ENCODE measurements at places on chromosomes 4 and X.

GRCh38 chr4:14926368-14926767, 75.9 kb upstream of the CPEB2 start:
- DNase-seq: no peak

GRCh38 chrX:49308604-49309269, 5.3 kb downstream of the GAGE10 start:
- DNase-seq: no peak

GRCh38 chr4:109169170-109169569, 133.3 kb downstream of the COL25A1 start:
- DNase-seq: no peak

GRCh38 chr4:165634766-165635165, 238.3 kb upstream of the TLL1 start:
- DNase-seq: no peak

GRCh38 chr4:139521754-139522401, 34.1 kb downstream of the SETD7 start:
- DNase-seq: no peak

- DNase-seq: no peak
Observed at GRCh38 chr4:16245241-16245640, 19.0 kb upstream of the TAPT1 start.

- DNase-seq: no peak
Observed at GRCh38 chr4:132982151-132982550, 166.9 kb upstream of the PCDH10 start.

DNA sequence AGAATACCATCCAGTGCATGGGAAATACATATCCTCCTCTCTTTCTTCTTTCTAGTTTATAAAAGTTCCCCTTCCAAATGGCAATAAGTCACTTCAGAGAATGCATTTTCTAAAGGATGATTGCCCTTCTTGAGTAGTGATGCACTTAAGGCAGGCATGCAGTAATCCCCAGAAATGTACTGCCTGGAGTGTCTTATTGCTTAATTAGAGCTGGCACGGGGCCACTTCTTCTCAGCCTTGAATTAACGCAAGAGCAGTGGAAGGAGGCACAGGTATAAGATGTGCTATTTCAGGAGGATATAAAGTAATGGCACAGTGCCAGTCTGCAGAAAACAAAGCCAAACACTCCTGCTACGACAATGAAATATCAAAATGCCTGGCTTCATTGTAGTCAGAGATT, 371.4 kb upstream of the FAM241A start:
- no peak for DNase-seq

DNA sequence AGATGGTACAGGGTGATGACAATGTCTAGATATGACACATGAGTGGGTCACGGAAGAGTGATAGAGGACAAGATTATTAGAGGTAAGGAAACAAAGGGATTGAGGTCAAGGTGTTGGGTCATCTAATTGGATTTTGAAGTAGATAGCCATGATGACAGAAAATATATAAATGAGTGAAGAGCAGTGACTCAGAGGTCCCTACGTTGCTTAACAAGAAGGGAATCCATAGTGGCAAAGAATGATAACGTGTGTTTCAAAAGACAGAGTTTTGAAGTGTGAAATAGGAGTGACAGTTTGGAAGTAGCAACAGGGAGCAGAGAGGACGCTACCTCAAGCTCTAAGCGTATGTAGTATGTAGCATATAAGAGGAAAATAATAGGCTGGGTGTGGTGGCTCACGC, 22.2 kb upstream of the CAMK2D start:
- DNase-seq: no peak

DNA sequence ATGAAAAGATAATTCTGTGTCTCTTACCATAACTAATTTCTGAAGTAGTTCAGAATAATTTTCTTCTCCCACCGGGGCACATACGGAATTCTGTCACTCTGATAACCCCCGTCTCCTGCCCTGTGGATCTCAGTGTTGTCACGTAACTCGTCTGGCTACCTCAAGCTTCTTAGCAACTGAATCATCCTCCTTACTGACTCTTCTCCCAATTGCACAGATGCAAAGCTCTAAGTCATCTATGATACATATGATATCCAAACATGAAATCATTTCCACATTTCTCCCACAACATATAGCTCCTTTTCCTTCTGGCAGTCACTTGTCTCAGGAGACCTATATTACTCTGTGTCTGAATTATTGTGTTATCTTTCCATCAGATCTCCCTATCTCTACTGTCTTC, 1043.1 kb upstream of the TENM3 start:
- no peak for DNase-seq

- no peak for DNase-seq
Observed at GRCh38 chrX:49844611-49845010, 15.5 kb downstream of the PAGE4 start.

DNA sequence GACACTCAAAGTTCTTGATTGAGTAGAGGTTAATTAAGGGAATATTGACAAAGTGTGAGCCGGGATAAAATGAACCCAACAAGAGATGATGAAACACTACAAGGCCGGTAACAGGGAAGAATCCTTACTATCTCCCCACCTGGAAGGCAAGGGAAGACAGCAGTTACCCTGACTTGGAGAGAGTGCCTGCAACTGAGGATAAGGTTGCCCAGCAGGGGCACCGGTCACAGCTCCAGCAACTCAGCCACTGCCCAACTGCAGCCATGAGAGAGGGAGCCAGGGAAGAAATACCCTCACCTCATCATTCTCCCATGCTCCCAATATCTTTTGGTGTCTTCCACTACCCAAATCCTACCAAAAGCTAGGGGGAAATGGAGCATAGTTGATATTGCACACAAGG, 212.7 kb downstream of the KCTD8 start:
- no peak for DNase-seq

DNA sequence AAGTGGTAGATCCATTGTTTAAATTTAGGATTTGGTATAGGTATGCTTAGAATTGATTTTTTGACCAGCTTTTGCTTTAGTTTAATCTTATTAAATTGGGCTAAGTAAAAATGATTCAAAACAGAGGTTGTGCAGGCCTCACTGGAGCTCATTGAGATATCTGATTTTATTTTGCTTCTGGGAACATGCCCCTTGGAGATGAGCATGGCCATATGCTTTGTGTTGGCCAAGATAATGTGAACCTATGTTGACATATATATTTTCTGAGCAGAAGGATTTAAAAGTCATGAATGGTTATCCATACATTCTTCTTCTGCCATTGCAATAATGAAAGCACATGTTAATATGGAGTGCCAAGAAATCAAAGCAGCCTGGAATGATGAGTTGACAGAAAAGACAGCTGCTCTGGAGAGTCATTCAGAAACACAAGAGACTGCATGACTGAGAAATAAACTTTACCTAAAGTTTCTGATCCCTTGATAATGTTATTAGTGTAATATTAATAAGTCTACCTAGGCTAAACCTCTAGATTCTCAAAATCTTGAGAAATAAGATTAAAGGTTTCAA, 489.7 kb upstream of the GNPDA2 start:
- no peak for DNase-seq

- DNase-seq: no peak
Observed at GRCh38 chr4:158020176-158020575, 152.6 kb downstream of the GASK1B start.

GRCh38 chrX:154815274-154815818, 10.1 kb upstream of the MPP1 start:
- no peak for DNase-seq

DNA sequence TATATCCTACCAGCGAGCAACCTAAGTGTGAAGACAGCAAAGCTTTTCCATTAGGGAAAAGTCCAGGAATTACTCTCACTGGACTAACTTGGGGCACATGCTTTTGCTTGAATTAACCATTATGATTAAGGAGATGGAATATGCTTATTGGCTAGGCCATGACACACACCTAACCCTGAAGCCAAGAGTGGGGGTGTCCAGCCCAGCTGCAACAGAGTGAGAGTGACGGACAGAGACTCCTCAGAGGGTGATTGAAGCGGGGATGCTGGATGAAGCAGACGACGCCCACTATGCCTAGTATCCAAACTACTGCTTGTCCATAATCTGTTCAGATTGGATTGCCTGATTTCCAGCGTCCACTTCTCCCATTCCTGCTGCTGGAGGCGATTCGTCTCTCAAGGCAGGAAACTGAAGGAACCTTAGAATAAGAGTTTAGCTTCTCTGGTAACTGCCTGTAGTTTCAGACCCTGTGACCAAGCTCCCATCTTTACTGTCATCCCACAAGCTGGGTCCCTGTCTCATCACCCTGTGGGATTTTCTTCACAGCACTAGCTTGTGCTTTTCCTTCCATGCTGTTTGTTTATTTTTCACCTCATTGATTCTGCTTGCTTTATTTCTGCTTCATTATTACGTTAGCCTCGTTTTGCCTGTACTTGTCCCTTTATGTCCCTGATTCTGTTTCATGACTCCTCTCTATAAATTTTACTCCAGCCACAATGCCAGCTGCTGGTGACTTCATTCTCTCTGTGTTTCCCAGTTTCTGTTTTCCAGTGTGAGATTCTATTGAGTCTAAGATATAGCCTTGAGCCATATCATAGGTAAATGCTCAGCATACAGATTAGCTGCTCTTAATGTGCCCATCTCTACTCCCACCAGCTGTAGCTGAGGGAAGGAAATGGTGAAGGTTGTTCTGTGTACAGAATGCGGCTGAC, 19.0 kb downstream of the FAM47E start:
- DNase-seq: no peak

- no peak for DNase-seq
Observed at GRCh38 chrX:16839852-16840460, 30.2 kb downstream of the RBBP7 start.

DNA sequence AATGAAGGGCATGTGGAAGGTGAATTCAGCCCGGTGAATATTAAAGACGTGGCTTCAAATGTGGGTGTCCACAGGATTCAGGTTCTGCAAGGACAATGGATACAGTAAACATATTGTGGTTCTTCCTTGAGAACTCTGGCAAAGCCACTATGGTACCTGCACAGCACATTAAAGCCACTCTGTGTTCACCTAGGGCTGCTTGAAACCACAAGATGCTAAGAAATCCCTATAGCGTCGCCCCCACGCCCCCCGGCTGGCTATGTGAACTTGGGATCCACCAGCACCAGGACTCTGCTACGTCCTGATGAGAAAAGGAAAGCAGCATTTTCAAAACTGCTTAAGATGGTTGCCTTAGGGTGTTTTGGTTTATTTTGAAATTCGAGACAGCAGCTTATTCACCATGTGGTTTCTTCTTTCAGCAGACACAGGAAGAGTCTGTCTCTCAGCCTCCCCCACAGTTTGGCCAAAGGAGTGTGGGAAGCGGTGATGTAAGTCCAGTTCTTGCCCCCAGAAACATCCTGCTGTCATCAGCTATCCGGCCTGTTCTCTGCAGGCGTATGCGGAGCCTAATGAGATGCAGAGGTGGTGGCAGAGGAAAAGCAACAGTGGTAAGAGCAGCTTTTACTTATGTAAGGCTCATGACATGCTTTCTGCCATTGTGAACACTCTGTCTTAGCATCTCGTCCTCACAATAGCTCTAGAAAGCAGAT, 111.5 kb downstream of the AFAP1 start:
- DNase-seq: peak; percentile 65

DNA sequence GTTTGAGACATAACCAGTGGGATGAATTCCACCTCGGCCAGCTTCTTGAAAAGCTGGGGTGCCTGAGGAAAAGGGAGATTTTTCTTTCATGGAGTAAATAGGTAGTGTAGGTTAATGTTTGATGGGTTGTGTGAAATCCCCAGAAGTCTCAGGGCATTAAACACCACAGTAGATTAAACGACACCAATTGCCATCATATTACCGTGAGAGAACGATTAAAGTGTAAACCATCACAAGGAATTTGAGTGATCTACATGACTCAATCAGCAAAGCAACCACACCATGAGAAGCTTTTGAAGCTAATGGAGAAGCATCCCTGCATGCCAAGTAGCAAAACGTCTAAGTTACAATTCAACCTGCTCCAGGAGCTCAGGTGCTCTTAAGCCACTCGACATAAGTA, 322.5 kb upstream of the GATB start:
- DNase-seq: no peak

GRCh38 chr4:158371158-158371557, 150.5 kb upstream of the RXFP1 start:
- DNase-seq: no peak

- DNase-seq: no peak
Observed at GRCh38 chr4:76488455-76488854, 53.4 kb downstream of the SHROOM3 start.

Measured in activated CD8-positive, alpha-beta memory T cell treated with anti-CD3 and anti-CD28 coated beads, Interleukin-2, amount 50 U/mL, for 48 hours (primary cell).